Activated CD8-positive, alpha-beta memory T cell treated with anti-CD3 and anti-CD28 coated beads for 48 hours (primary cell): ENCODE measurements at places on chromosomes 3 and 15.

GRCh38 chr3:38000965-38001455, 10.4 kb downstream of the VILL start:
- no peak for DNase-seq

DNA sequence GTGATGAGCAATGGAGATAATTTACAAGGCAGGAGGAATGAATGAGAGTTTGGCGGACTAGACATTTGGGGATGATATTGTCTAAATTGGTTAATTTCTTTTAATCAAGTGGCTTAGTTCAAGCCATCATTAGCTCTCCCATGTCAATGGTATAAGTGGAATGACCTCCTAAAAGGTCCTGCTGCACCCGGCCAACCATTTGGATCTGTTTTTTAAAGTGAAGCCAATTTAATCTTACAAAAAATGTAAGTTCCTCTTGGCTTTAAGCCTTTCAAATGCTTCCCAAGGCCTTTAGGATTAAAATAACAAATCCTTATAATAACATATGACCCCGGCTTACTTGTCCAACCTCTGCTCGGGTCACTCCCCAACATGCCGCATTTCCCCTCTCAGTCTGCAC, 484.4 kb upstream of the ADAMTS9 start:
- DNase-seq, result no peak

- DNase-seq, result no peak
Measured at GRCh38 chr3:66593978-66594377, 93.2 kb upstream of the LRIG1 start.

DNA sequence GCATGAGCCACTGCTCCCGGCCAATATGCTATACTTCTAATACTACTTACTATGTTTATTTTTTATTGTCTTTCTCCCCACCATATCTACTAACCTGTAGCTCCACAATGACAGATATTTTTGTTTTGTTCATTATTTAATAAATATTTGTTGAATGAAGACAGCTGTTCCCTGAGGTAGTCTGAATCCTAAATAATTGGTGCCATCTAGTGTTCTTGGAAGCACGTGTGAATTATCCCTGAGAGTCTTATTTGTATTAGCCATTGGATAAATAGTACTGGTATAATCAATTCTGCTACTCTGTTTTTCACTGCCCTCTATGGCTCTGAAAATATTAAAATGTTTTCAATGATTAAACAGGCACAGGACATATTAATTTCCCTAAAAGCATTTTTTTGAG, 5.6 kb upstream of the APPL1 start:
- no peak for DNase-seq

- no peak for DNase-seq
Measured at GRCh38 chr15:86399041-86399954, 319.6 kb downstream of the AGBL1 start.

DNA sequence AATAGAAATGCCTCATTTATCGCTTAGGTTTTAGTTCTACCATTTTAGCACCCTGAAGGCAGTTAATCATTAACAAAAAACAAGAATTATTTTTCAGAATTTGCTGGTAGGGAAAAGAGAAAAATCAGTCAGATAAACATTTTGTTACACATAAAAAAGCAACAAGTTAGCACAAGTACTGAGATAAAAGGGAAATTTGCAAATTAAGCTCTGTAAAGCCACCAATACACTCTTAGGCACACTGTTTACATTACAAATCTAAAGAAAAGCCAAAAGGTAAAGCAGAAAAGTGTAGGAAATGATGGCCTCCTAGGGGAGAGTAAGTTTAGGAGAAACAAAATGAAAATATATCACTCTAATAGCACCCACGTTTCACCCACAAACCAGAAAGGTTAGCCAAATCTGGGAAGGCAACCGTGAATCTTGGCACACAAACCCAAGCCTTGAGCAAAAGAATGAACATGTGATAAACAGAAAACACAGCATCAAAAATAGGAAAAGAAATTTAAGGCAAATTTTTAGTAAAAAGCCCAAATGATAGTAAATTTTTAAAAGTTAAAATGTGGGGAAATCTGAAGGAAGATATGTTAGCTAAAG, 1.6 kb upstream of the SATB1 start:
- no peak for DNase-seq

DNA sequence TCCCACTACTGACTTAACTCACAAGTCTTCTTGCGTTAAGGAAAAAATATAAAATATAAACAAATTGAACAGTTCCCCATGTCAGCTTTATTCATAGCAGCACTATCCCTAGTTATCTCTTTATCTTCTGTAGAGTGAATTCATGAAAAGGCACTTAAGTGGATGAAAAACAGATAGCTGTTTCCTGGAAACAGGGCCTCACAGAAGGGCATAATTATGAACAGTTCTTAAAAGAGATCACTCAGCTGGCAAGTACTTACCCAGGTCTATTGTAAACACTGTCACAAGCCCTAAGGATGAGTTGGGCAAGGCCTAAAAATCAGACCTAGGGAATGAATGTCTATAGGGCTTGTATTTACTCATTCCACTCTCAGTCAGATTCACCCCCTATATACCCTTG, 10.7 kb downstream of the MB21D2 start:
- no peak for DNase-seq

DNA sequence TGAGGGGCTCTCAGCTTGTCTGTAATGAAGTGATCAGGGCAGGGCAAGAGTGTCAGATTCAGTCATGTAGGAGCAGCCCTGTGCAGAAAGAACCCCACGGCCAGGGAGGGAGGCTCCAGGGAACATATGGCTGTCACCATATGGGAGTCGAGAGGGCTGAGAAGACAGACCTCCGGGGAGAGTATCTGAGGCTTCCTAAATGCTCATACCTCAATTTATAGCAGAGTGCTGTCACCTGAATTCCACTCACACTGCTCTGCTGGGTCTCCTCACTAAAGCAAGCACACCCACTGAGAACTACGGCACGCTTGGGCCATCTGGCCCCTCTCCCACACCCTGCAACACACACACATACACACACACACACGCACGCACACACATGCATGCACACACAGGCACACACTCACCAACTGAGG, 92.3 kb upstream of the TJP1 start:
- no peak for DNase-seq
